ENCODE measurements at places on chromosomes 2 and 18.

DNA sequence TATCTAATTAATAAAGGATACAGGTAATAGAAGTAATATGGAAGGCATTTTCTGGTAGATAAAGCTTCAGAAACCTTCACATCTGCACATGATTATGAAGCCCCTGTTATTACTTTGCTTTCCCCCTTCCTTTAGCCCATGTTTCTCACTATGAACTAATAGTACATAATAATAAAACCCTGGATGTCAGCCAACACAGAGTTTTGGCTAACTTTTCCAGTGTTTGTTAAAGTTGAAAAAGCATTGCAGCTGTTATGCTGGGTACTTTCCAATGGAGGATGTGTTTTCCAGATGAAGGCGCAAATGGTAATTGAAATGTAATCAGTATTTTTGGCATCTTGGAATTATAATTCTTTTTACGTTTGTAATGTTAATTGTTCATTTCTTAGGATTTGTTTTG is 43.5 kb downstream of the SPTBN1 start:
- no peak for DNase-seq
- H3K4me1 ChIP-seq, result peaks cover 42% of the 10 kb centered on the region
- H3K27ac ChIP-seq, result peak overlapping the region; percentile 64
- no peaks in the 10 kb centered on the region for H3K27me3 ChIP-seq

DNA sequence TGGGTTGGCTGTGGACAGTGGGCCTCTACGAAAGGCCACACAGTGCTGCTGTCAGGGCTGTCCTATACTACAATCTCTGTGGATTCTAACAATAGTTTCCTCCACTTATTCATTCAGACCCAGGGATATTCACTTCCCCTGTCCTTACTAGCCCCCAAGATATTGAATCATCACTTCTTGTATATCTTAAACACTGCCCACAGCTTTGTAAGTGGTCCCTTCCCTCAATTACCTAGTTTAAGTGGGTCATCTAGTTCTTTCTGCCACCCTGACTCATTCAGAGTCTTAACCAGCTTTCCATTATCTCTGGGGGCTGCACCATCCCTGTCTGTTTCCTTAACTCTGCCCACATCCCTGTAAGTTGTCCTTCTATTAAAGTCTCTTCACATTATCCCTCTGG is 69.2 kb downstream of the CD28 start:
- DNase-seq, result no peak
- no peak overlapping the region for H3K27ac ChIP-seq
- no peaks in the 10 kb centered on the region for H3K36me3 ChIP-seq
- no peaks in the 10 kb centered on the region for H3K27me3 ChIP-seq
- H3K4me1 ChIP-seq, result peaks cover 2% of the 10 kb centered on the region

DNA sequence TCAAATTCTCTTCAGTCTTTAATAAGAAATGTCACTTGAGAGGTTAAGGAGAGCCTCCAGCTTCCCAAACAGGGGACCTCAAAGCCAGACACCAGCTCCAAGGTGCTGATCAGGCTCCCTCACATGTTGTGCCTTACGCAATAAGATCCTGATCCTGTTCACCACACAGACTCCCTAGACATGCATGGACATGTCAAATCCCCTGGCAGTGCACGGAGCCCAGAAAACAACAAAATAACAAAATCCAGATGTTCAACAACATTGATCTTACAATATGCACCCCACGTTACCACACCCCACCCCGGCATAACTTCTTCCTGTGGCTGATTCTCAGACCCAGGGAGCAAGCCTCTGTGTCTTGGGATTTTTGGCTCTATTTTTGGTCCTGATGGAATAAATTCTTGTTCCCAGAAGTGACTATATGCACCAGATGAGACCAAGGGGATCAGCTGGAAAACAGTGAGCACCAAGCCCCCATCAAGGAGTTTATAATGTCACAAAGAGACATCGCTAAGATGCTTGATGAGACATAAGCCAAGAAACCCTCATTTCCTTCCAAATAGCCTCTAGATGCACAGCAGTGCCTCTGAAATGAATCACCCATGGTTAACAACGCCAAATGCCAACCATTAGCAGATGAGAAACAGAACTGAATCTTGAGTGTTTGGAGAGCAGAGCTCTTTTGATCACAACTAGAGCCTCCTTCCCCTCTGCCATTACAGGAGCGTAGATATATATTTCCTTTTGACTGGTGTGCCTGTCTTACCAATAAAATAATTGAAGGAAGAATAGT is 198.2 kb downstream of the PRKCE start:
- H3K27ac ChIP-seq, result no peak overlapping the region
- no peak overlapping the region for H3K4me3 ChIP-seq
- DNase-seq, result no peak
- peaks cover 9% of the 10 kb centered on the region for H3K4me1 ChIP-seq

DNA sequence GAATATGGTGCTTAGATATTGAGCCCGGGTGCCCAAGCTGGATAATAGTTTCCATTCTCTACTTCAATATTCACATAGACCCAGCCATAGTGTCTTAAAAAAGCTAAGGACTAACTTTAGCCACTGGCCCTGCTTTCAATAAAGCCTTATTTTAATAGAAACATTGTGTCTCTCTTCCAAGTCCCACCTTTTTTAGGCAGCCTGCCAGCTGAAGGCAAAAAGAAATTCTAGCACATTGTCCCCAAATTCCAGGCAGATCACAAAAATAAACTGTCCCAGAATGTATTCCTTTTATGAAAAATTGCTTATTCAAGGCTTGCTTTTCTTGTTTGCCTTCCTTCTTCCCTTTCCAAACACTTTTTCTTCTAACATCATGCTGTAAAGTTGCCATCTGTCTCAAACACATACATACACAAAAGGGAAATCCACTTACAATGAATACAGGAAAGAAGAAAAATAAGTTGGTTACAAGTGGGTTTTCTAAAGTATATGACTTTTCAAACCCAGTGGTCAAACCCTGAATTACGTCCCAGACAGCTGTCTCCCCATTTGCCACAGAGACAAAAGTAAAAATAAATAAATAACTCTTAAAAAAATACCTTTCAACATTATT is 778.5 kb downstream of the BCL11A start:
- H3K4me3 ChIP-seq, result no peak overlapping the region
- no peaks in the 10 kb centered on the region for H3K36me3 ChIP-seq
- no peak overlapping the region for H3K27ac ChIP-seq
- H3K27me3 ChIP-seq, result no peaks in the 10 kb centered on the region
- peaks cover 11% of the 10 kb centered on the region for H3K4me1 ChIP-seq

- no peak for DNase-seq
- peak overlapping the region; percentile 74 for H3K4me3 ChIP-seq
- H3K4me1 ChIP-seq, result peaks cover 51% of the 10 kb centered on the region
- no peaks in the 10 kb centered on the region for H3K27me3 ChIP-seq
- H3K27ac ChIP-seq, result peak overlapping the region; percentile 70
These were observed 797 bp upstream of the CRIM1 start for GRCh38 chr2:36354811-36355150.

DNA sequence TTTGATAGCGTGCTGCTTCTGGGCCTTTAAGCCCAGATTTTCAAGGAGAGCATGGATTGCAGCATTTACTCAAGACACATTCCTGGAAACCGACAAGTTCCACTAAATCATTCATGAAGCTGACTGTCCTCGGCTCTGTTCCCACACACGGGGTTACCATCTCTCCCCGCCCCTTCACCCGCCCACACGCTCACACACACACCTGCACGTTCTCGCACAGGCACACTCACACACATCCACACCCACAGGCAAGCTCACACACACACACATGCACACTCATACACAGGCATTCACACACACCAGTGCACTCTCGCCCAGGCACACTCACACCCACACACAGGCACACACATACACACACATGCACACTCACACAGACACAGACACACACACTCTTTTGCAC is 150.0 kb upstream of the AGAP1 start:
- H3K36me3 ChIP-seq, result no peaks in the 10 kb centered on the region
- no peak overlapping the region for H3K4me3 ChIP-seq
- peaks cover 2% of the 10 kb centered on the region for H3K27me3 ChIP-seq
- no peak for DNase-seq
- no peaks in the 10 kb centered on the region for H3K4me1 ChIP-seq

DNA sequence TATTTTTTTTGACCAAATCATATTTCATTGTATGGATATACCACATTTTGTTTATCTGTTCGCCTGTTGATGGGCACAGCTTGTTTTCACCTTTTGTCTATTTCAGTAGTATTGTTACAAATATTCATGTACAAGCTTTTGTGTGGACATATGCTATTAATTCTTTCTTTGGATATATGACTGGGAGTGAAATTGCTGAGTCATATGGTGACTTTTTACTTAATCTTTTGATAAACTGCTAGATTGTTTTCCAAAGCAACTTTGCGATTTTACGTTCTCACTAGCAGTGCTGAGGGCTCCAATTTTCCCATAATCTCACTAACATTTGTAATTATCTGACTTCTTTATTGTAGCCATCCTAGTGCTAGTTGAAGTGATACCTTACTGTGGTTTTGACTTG is 112.4 kb downstream of the CD8B2 start:
- no peaks in the 10 kb centered on the region for H3K36me3 ChIP-seq
- H3K4me1 ChIP-seq, result no peaks in the 10 kb centered on the region
- no peak for DNase-seq
- no peak overlapping the region for H3K4me3 ChIP-seq
- H3K27ac ChIP-seq, result no peak overlapping the region
- peaks cover 5% of the 10 kb centered on the region for H3K27me3 ChIP-seq

GRCh38 chr2:227877421-227878310 is 6.2 kb downstream of the DAW1 start:
- no peaks in the 10 kb centered on the region for H3K36me3 ChIP-seq
- H3K27me3 ChIP-seq, result peaks cover 18% of the 10 kb centered on the region
- peaks cover 3% of the 10 kb centered on the region for H3K4me1 ChIP-seq
- no peak overlapping the region for H3K27ac ChIP-seq

Data from mesothelial cell of epicardium (in vitro differentiated cells).